ENCODE measurements at places on chromosomes 11 and 22. TPM values are rescaled to one million over a fixed set of nuclear protein-coding genes. Genes with fewer than 3 reads are reported as not detected.

GRCh38 chr11:2390091-2390724 is 10.3 kb upstream of the TSSC4 start:
- no peak for DNase-seq

- DNase-seq = no peak
Measured at GRCh38 chr11:30852091-30852490, 265.9 kb upstream of the MPPED2 start.

GRCh38 chr11:24896118-24896835 is 399.4 kb downstream of the LUZP2 start:
- no peak for DNase-seq

- no peak for DNase-seq
Measured at GRCh38 chr22:37609240-37610152, 862 bp downstream of the GGA1 start.

GRCh38 chr11:14584595-14584994 is 59.0 kb upstream of the PDE3B start:
- DNase-seq = no peak

DNA sequence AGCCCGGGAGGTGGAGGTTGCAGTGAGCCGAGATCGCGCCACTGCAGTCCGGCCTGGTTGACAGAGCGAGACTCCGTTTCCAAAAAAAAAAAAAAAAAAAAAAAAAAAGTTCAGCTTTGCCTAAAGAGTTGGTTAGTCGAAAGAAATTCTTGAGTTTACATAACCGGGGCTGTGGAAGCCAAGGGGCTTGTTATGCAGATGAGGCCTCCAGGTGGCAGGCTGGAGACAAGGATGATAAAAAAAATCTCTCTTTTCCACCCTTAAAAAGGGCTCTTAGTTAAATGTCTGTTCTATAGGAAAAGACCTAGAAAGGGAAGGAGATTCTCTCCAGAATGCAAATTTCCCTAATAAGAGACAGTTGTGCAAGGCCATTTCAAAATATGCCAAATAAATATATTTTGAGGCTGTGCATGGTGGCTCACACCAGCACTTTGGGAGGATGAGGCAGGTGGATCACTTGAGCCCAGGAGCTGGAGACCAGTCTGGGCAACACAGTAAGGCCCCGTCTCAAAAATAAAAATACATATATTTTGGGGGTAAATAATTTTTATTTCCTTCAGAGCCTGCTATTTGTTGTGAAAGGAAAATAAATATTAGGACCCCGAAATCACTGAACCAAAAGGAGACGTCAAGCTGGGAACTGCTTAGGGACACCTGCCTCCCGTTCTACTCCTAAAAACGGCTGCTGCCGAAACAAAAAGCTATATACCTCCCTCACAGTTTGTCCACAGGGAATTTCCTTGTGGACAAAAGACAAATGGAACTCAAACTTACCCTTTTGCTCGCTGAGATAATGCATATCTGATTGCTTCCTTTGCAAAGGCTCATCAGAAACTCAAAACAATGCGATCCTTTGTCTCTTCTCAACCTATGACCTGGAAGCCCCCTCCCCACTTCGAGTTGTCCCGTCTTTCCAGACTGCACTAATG is 2.4 kb upstream of the IFITM2 start:
- DNase-seq = no peak

DNA sequence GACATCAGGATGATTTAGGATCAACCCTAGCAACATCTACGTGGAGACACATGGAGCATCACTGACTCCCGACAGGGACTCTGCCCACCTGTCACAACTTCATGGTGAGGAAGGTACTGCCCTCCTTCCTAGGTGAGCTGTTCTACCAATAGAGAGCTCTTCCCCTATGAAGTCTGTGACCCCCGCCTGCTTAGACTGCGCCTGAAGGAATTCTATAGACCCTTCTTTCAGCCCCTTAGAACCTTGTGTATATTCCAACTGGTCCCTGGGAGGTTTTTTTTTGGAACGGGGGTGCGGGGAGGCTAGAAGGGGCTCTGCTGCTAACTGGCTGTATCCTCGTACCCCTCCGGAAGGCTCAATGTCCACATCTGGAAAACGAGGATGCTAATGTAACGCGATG is 566 bp downstream of the INTS4 start:
- no peak for DNase-seq

DNA sequence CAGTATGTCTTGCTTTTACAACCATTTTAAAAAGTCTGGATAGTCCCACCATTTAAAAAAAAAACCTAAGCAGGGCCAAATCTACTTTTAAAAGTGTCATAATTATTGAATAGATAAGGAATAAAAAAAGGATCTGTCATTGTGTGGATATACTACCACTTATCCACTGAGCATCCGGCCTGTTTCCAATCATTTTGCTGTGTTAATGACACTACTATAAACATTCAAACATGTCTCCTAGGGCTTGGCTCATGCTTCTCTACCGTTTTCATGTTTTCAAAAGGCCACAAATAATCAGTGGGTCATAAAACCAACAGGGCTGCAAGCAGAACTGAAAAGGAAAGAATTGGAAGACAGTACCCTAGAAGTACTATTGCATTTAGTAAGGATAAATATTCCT is 12.5 kb upstream of the C22orf39 start:
- DNase-seq = no peak

DNA sequence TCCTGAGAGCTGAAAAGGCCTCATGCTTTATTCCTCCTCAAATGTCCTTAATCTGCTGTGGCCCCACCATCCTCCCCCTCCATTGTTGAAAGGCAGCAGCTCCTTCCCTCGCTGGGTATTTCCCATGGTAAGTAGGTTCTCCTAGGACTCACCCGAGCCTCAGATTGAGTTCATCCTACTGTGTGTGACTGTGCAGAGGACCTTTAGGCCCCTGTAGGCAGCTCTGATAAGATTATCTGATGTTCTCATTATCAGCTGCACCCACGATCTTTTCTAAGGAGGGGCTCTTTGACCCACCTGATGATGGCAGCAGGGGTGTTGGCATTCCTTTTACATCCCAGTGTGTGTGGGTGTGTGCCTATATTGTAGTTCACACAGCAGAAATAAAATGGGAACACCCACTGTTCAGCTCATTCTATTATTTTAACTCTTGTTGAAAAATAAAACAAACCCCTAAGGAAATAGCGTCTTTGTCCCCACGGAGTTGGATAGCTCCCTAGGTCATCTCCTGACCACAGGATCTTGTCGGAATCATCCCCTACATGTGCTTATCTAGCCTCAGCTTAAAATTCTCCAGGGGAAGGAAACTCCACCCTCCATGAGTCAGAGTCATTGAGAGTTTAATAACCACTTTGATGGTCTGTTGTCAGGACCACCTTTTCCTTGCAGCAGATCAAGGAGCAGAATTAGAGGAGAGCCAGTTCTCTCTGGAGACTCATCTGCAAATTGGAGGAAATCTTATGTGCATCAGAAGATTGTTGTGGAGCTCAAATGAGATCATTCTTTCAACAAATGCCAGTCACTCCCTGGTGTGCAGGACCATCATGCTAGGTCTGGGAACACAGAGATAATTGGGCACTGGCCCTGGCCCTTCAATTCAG is 19.3 kb downstream of the ENDOD1 start:
- DNase-seq = no peak

- no peak for DNase-seq
Measured at GRCh38 chr11:11814614-11815452, 26.9 kb upstream of the USP47 start.

GRCh38 chr11:61163714-61164605 is 2.7 kb upstream of the VPS37C start:
- DNase-seq = no peak

DNA sequence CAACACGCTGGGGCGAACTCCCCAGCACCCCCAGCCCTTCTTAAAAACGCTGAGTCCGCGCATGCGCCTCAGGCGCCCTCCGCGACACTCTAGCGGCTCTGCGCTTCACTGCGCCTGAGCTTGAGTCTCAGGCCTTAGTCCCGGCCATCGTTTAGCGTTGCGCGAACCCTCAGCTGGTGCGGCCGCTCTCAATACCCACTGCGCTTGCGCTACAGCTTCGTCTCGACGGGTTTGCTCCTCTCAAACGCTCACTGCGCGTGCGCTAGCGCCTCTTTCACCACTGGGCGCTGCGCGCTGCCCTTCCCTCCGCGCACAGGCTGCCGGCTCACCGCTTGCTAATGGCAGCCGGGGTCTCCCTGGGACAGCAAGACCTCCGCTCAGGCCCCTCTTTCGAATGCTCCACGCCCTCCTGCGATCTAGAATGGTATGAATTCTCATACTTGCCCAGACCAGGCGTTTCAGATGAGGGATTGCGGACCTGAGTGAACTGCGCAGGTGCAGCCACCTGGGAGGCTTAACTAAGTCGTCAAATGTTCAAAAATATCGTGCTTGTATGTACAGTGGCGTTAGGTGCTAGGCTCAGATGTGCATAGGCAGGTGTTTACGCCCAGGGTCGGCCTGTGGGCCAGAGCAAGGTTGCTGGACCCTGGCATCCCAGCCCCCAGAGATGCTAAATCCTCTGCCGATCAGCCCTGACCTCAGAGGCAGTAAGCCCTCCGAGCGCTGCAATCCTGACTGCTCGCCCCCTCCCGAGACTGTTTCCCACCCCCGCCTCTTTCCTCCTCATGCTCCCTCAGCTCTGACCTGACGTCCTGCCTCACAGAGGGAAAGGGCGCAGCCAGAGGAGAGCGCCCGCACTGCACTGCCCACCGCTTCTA is at the start of gene SLC2A11:
Gene SLC2A11, plus strand, starts transcription at position 270 of the 878 bp plus-strand sequence. Its CDS starts 125 bp downstream, at position 395.
- DNase-seq = peak; percentile 78

DNA sequence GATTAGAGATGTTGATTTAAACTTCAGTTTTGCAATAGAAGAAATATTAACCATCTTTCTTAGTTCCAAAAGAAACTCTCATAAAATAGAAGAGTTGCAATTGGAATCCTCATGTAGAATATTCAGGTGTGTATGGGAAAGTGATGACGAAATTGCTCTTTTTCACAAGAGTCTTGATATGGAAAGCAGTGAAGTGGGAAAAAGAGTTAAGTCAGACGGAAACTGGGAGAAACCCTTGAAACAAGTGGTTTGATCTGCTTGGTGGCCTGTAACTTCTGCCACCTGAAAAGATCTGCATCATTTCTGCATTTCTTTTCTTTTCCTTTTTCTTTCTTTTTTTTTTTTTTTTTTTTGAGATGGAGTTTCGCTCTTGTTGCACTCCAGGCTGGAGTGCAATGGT is 41.8 kb upstream of the CLMP start:
- no peak for DNase-seq

- no peak for DNase-seq
Measured at GRCh38 chr11:128859563-128860441, 7.3 kb downstream of the KCNJ1 start.

- no peak for DNase-seq
Measured at GRCh38 chr22:42277988-42278776, 7.7 kb upstream of the TCF20 start.

DNA sequence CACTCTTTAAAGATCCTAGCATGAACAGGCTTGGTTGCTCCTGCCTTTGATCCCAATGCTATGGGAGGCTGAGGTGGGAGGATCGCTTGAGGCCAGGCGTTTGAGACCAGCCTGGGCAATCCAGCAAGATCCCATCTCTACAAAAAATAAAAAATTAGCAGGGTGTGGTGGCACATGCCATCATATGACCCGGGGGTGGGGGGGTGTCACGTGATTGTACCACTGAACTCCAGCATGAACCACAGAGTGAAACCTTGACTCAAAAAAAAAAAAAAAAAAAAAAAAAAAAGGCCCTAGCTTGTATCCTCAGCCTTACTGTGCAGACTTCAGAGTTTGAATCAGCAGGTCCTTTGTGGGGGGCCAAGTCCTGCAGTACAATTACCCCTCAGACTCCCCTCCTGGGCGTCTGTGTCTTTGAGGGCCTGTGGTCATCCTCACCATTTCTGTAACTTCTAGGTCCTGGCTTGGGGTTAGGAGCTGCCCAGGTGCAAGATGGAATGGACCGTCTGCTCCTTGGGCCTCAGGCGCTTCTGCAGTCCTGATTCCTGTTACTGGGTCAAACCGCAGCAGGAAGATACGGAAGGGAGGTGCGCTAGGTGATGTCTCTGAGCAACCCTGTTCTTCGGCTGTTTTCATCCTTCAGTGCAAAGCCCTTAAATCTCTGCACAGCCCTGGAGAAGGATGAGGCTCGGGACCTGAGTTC is 208.1 kb downstream of the CTTN start:
- DNase-seq = no peak

DNA sequence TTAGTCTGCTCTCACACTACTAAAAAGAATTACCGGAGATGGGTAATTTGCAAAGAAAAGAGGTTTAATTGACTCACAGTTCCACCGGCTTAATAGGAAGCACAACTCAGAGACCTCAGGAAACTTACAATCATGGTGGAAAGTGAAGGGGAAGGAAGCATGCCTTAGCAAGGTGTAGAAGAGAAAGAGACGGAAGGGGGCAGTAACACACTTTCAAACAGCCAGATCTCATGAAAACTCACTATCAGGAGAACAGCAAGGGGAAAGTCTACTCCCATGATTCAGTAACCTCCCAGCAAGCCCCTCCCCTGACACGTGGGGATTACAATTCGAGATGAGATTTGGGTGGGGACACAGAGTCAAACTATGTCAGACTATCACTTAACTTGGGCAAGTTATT is 236.6 kb upstream of the ANO3 start:
- no peak for DNase-seq

DNA sequence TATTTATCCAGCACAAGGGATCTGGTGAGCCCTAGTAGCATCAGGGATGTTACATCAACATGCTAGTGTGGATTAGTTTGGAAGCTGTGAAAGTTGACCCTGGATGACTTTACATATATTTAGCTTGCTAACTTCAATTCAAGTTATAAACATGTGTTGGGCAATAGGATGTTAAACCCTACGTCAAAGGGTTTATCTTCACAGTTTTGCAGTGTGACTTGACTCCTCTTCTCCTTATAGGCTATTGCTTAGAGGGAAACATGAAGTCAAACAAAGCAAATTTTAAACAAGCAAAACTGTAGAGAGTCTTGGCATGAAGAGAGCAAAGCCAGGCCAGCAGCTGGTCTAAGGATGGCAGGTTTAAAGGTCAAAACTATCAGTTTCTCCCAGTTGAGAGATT is 11.3 kb upstream of the CTSC start:
- no peak for DNase-seq

Gene KCTD14
- total RNA-seq = 26.8 TPM

Gene PIH1D2
- total RNA-seq = 0.36 TPM

Gene NXPE4
- total RNA-seq = not detected

Gene KIRREL3
- 5.1 TPM for total RNA-seq

Gene OR4D5
- total RNA-seq = not detected

Gene BIK
- 12.4 TPM for total RNA-seq

Gene SCGB1A1
- total RNA-seq = not detected

Gene SCGB1C1
- not detected for total RNA-seq

Gene SELENOM
- 56.3 TPM for total RNA-seq

Gene MLC1
- not detected for total RNA-seq
